ENCODE measurements at places on chromosomes 7 and 10.

GRCh38 chr7:75727881-75728593 lies 10.7 kb downstream of the HIP1 start:
- no peak for DNase-seq

GRCh38 chr10:73253225-73253555 lies 746 bp upstream of the MRPS16 start:
- DNase-seq, result no peak

- no peak for DNase-seq
Observed at GRCh38 chr10:73863039-73863817, 11.1 kb downstream of the CAMK2G start.

DNA sequence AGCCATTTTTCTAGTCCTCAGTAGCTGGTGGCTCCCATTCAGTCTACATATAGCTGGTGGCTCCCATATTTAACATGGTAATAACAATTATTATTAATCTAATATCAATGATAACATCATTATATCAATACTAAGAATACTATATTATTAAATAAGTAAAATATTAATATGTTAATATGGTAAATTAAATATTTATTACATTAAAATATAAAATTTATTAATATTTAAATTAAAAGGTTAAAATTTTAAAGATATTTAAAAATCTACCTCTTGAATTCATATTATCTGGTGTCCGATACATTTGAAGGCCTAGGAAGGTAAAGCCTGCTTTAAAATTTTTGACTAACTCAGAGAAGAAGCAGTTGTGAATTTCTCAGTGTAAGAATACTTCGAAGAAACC lies 69.8 kb downstream of the SPAG6 start:
- no peak for DNase-seq

GRCh38 chr7:23075571-23075970 lies 30.0 kb upstream of the KLHL7 start:
- no peak for DNase-seq

GRCh38 chr10:86340176-86340990 lies 26.2 kb downstream of the GRID1 start:
- no peak for DNase-seq

DNA sequence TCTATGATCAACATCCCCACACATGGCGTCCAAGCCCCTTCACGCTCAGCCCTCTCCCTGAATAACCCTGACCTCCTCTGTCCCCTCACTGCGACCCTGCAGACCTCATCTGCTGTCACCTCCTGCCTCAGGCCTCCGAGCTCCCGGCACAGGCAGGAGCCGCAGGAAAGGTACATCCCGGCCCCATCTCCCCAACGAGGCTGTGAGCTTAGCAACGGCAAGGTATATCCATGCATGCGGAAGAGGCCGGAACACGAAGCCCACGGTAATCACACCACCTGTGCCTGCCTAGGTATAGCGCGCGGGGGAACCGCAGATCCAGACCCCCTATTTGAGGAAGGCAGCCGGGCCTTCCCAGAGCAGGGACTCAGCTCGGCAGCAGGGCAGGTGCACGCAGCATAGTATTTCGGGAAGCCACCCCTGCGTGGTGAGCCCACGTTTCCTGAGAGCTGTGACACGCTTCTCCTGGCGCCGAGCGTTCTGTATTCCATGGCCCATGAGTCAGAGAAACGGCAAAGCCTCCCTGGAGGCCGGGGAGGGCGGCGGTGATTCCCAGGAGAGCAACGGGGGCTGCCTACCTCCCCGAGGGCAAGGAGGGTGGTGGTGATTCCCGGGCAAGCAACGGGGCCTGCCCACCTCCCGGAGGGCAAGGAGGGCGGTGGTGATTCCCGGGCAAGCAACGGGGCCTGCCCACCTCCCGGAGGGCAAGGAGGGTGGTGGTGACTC lies 50.1 kb upstream of the DNAAF5 start:
- DNase-seq, result no peak

DNA sequence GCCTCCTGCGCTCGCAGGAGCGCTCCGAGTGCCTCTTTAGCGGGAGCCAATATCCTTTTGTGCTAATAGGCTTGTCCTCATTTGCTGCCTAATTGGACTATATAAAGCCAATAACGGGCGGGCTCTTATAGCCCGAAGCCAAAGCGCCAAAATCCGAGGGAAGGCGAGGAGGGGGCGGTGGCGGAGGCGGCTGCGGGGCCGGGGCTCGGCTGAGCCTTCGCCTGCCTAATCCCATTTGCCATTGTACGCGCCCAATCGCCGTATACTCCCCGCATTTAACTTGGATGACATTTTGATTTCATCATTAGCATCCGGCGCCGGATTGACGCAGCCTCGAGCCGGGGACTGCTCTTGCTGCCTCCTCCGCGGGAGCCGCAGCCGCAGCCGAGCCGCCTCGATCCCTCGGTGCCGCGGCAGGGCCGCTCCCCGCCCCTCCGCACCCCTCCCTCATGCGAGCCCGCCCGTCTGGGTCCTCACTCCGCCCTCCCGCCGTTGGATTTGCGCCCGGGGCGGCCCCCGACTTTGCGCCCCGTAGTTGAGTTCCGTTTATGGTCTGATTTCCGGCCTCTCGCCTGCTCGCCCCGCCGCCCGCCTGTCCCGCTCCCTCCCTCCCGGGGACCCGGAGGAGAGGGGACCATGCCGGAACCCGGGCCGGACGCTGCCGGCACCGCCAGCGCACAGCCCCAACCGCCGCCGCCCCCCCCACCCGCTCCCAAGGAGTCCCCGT lies at the start of gene HMX3:
TSS of gene HMX3 (plus strand) at position 556 of the 727 bp plus-strand sequence. CDS start at position 637, 81 bp downstream.
- no peak for DNase-seq

GRCh38 chr10:58515291-58515941 lies 2.7 kb downstream of the BICC1 start:
- DNase-seq, result no peak

Measured in stimulated activated CD4-positive, alpha-beta T cell treated with anti-CD3 and anti-CD28 coated beads, Interleukin-2, amount 100 ng/mL, for 24 hours (primary cell).